Caki2 (cell line): ENCODE measurements at places on chromosomes 1 and 21.

DNA sequence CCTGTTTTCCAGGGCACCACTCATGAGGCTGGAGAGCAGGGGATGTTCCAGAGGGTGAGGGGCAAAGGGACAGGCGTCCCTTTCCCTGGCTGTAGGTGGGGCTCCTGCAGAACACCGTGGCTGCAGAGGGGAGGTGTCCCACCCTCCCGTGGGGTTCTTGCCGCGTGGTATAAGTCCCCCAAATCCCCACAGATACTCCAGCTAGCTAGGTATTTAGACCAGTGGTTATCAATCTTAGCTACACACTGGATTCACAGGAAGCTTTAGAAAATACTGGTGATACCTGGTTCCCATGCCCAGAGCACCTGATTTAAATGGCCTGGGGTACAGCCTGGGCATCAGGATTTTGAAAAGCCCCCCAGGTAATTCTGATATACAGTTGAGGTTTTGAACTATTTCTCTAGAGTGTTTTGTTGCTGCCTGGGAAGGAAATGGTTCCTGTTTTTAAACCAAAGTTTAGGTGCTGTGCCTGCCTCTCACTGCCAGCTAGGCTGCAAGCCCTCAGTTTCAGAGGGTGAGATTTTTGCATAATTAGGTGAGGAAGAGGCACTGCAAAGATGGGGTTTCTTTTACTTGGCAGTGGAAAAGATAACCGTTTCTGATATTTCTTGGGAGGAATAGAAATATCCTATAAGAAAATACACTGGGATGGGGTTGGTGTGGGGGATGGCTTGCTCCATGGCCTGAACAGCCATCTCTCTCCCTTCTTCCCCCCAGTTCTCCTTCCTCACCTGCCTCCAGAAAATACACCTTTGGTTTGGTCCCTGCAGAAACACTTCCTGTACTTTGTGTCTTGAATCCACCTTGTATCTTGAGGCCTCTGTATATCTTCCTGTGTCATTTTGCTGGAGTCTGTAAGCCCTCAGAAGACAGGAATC is 51.7 kb downstream of the RASSF5 start:
- no peak for DNase-seq

GRCh38 chr1:209202830-209203532 is 380.5 kb upstream of the CAMK1G start:
- DNase-seq, result peak; percentile 23

GRCh38 chr1:223706077-223706973 is 6.0 kb upstream of the CAPN2 start:
- peak; percentile 85 for DNase-seq

GRCh38 chr21:38852278-38852677 is 46.5 kb downstream of the ETS2 start:
- DNase-seq, result no peak

GRCh38 chr1:7403265-7404045 is 367.6 kb upstream of the VAMP3 start:
- peak; percentile 15 for DNase-seq

GRCh38 chr1:100879422-100879821 is 15.2 kb downstream of the EXTL2 start:
- no peak for DNase-seq

DNA sequence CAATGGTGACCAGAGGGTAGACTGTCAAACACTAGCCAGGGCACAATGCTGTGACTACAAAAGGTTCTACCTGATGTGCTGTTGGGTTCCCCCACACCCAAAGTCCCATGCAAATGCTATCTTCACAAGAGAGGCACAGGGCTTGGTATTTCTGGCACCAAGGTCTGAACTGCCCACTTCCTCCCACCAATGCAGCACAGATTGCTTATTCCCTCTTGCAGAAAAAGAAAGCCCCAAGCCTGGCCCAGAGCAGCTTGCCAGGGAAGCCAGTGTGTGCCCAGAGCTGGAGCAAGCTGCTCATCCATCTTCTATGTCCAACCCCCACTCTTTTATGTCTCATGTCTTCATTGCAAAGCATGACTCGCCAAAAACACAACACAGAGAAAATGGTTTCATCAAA is 149.4 kb upstream of the CAMK1G start:
- no peak for DNase-seq

GRCh38 chr1:91591175-91591974 is 90.7 kb downstream of the CDC7 start:
- DNase-seq, result no peak

DNA sequence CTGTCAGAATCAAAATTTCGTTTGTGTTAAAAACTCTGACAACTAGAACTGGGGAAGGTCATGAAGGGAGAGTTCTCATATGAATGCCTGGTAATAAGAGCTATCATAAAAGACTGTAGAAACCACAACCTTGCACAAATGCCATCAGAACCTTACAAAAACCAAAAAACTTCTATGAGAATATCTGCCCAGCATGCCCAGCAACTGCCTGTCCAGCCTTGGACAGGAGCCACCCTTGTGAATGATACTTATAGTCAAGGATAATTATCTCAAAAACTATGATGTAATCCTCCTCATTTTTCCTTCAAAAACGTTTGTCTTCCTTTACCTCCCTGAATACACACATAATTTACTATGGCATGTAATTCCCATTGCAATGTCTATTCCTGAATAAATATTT is 53.4 kb upstream of the C1orf185 start:
- DNase-seq, result no peak

GRCh38 chr1:223394706-223395105 is 1.5 kb downstream of the CCDC185 start:
- no peak for DNase-seq

DNA sequence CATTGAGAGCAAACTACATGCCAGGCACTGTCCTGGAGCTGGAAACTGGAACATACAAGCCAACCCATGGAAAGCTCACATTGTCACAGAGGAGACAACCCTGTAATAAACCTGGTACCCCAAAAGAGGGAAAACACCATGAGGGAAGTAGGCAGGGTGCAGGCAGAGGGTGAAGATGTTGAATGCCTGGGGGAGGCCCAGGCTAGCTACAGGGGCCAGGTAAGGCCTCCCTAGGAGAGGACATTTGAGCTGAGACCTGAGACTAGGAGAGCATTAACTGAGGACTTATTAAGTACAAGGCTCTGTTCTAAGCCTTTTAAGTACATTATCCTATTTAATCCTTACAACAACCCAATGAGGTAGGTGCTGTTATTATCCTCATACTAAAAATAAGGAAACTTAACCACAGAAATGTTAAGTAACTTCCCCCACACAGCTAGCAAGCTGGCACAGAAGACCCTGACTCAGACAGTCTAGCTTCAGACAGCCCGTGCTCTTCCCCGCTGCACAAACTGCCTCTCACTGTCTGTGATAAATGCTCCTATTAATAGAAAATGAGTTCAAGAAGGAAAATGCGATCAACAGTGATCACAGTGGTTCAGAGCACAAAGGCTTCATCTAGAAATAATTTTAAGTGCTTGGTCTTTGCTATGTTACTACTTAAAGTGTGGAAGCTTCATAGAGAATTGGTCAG is 41.8 kb downstream of the ZNF281 start:
- DNase-seq, result no peak

DNA sequence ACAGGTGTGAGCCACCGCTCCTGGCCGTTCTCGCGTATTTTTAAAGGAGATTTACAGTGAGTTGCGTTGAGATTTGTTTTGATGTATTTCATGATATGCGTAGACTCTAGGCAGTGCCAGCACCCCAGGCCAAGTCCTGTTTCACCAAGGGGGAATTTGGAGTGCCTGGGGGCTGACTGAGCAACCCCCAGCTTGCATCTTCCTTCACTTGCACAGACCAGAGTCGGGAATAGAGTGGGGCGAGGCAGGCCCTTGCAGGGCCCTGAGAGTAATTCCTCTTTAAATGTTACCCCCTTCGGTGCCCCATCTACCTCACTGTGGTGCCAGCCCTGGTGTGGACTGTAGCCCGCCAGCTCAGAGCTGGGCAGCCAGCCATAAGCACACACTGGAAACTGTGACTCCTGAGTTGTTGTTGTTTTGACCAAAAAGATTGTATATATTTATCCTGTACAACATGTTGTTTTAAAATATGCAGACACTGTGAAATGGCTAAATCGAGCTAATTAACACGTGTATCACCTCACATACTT is 269.5 kb downstream of the NPHP4 start:
- no peak for DNase-seq

- no peak for DNase-seq
Measured at GRCh38 chr1:41097105-41097504, 75.6 kb upstream of the SLFNL1 start.

DNA sequence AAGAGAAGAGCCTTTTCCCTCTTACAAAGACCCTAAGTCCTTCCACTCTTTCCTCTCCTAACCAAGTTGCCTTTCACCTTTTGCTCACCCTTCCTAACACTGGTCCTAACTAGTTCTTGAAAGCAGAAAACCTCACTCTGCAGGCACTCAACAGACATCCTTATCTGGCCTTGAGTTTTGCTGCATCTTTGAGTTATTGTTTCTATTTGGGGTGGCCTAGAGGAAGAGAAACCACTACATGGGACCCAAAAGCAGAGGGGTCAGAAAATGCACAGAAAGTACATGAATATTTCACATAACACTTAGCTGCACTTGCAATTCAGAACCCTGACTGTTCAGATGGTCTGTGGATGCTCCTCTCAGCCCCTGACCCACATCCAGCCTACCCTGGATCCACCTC is 178.3 kb upstream of the SYT6 start:
- DNase-seq, result no peak

- no peak for DNase-seq
Measured at GRCh38 chr21:46151261-46151988, 4.0 kb downstream of the FTCD start.

GRCh38 chr1:241551759-241552638 is 19.8 kb downstream of the KMO start:
- no peak for DNase-seq

DNA sequence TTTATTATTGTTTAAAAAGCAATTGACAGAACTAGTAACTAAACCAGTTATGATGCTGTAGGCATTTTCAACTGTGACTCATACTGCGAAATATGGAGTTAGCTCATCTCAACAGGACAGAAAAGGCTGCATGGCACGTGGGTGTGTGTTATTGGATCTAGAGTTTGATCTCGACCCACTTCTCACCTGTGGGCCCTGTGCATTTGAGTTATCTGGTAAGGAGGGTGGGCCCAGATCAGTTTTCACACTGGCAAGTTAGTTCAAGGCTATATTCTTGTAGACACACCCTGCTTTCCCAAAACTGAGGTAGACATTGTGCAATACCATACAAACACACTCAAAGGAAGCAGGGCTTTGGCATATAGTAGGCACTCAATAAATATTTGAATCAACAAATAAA is 71.3 kb upstream of the PRDX6 start:
- DNase-seq, result no peak

- DNase-seq, result peak; percentile 28
Measured at GRCh38 chr1:117210831-117211261, at the start of gene VTCN1. TSS of gene VTCN1 (minus strand) at chr1:117210927. CDS start at chr1:117210855, 72 bp downstream.

DNA sequence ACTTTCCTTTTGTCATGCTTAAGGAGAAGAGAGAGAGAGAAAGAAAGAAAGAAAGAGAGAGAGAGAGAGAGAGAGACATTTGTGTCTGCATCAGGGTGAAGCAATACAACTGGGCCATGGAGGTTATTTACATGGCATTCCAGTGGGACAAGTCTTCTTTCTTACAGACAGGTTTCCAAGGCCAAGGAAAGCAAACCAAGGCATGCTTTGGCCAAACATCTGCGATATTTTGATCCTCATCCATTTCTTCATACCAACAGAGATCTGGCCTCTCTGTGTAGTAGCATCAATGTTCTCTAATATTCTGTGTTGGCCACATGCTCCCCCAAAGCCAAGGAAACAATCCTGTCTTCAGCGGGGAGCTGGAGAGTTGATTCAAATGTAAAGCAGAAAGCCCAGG is 292.1 kb downstream of the SETD4 start:
- no peak for DNase-seq

DNA sequence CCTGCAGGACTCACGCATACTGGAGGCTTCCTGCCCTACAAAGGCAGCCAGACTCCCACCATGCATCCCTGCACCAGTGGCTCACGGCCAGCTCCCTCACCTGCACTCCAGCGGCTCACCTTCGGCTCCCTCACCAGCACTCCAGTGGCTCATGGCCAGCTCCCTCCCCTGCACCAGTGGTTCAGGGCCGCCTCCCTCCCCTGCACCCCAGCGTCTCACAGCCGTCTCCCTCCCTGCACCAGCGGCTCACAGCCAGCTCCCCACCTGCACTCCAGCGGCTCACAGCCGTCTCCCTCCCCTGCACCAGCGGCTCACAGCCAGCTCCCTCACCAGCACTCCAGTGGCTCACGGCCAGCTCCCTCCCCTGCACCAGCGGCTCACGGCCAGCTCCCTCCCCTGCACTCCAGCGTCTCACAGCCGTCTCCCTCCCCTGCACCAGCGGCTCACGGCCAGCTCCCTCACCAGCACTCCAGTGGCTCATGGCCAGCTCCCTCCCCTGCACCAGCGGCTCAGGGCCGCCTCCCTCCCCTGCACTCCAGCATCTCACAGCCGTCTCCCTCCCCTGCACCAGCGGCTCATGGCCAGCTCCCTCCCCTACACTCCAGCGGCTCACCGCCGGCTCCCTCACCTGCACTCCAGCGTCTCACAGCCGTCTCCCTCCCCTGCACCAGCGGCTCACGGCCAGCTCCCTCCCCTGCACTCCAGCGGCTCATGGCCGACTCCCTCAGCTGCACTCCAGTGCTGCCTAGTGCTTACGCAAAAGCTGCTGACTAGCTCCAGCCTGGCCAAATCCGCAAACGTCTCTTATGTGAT is 324.5 kb downstream of the NPHP4 start:
- peak; percentile 6 for DNase-seq

DNA sequence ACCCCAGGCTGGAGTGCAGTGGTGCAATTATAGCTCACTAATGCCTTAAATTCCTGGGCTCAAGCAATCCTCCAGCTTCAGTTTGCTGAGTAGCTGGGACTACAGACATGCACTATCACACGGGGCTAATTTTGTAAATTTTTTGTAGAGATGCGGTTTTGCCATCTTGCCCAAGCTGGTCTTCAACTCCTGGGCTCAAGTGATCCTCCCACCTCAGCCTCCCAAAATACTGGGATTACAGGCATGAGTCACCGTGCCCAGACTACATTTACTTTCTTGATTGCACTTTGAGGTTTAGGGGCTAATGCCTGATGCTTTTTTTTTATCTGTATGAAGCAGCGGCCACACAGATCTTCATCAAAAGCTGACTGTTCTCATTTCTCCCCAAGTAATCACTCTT is 124.6 kb downstream of the KIF26B start:
- DNase-seq, result no peak

- DNase-seq, result no peak
Measured at GRCh38 chr1:38273196-38273804, 226.7 kb upstream of the POU3F1 start.

GRCh38 chr1:24987424-24987823 is 57.3 kb upstream of the RUNX3 start:
- no peak for DNase-seq

DNA sequence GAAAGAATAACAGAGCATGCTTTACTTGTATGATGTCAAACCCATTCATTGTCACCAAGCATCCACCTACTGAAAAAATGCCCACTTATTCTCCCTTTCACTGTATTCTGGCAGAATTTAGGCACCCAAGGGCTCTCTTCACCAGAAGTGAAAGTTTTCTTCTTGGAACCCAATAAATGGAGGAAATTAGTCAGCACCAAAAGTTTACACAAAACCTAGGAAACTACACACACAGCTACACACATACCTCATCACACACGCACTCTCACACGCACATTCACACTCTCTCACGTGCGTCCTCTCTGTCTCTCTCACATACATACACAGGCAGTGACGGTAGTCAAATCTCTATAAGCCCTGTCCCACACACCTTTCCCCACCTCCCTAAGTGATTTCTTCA is 37.6 kb downstream of the MCOLN2 start:
- no peak for DNase-seq

- DNase-seq, result no peak
Measured at GRCh38 chr1:217946511-217946910, 315.4 kb downstream of the SPATA17 start.

GRCh38 chr21:14923468-14923867 is 141.3 kb downstream of the NRIP1 start:
- no peak for DNase-seq

GRCh38 chr1:246274186-246274585 is 232.9 kb downstream of the SMYD3 start:
- DNase-seq, result no peak
